CD4-positive, alpha-beta T cell treated with Interleukin-17A for 1 hour (primary cell): ENCODE measurements at places on chromosomes 7 and 10.

DNA sequence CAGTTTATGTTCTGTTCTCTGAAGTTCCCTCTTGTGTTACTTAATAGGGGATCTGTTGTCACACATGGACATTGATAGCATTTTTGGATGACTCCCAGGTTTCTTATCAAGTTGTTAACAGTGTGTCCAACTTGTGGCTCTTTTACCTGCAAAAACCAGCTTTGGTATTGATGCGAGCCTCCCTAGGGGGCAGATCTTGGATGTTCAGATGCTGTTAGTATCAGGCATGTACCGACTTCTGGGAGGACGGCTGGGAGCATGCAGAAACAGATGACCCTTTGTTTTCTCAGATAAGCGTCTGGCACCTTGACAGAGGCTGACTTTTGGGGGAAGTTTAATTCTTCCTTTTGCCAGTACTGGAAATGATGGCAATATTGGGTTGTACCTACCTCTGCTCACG lies 2.2 kb downstream of the PLPP4 start:
- no peak for DNase-seq

DNA sequence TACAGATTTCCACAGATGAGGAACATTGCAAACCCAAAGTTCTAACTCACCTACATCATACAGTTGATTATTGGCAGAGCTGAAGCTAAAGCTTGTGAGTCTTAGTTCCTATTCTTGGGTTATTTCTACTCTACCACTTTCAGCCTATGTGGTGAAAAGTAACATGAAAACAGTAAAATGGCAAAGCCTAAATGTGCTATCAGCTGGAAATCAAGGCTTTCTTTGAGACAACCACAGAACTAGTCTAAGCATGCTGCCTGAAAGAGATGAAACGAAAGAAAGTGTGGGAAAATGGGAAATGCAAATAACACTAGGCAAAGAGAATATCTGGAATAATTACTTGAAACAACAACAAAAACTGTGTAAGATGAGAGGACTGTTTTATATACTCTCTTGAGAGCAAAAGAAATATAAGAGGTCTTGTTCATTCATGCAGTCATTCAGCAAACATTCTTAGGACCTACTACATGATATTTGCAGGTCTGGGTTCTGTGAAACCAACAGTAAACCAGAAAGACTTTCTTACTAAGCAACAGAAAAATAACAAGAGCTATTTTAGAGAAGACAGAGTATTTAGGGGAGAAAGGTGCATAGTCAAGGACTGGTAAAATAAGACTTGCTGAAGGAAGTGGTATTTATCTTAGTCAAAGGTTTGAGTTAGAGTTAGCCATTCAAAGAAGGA lies 437.1 kb downstream of the HTR7 start:
- DNase-seq: no peak

- DNase-seq: no peak
Observed at GRCh38 chr10:49486738-49487137, 52.2 kb downstream of the ERCC6 start.

DNA sequence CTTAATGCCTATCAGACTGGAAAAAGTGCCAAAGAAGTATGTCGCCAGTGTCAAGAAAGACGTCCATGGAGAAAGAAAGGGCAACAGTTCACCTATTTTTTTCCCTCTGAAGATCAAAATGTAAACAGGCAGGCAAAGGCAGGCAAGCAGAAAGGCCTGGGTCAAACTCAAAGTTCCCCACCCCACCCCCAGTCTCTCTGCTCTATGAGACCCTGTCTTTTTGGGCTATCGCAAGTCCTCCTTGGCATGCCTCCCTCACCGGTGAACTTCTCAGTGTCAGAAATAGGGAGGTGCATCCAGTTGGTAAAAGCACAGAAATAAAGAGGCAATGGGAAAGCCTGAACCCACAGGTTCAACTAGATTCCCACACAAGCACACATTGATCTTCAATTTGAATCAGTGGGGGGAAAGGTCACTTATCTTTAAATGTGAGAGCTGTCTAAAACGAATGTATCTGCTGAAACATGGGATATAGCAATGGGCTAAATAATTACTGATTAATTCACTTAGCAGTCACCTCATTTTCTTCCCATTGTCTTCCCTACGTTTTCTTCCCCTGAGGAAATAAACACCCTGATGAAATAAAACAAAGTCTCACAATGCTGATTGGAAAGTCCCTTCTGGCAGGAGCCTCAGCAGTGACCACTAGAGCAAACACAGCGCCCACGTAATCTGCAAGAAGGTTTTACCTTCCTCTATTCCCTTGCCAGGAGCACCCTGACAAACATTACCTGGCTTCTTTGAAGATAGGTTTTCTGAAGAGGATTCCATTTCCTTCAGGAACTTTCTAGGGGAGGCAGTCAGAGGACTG lies 31.1 kb downstream of the JAZF1 start:
- no peak for DNase-seq

DNA sequence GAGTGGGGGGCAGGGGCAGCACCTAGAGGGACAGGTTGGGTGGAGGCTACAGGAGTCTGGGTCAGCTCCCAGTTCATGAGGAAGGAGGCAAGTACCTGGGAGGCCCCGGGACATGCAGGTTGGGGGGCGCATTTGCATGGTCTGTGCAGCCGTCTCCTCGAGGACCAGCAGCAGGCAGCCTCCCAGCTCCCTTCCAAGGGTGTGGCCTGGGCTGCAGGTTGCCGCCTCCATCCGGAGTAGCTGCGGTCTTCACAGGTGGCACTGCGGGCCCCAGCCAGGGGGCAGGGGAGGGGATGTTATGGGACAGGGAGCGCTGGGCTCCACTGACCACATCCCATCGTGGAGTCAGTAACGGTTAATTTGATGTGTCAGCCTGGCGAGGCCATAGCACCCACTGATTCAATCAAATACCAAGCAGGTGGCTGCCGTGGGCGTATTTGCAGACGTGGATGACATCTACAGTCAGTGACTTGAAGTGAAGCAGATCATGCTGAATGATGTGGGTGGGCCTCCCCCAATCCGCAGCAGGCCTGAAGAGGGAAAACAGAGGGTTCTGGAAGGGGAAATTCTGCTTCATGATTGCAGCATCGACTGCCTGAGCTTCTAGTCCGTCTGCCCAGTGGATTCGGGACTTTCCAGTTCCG lies 81.6 kb downstream of the PRKAG2 start:
- peak; percentile 44 for DNase-seq

DNA sequence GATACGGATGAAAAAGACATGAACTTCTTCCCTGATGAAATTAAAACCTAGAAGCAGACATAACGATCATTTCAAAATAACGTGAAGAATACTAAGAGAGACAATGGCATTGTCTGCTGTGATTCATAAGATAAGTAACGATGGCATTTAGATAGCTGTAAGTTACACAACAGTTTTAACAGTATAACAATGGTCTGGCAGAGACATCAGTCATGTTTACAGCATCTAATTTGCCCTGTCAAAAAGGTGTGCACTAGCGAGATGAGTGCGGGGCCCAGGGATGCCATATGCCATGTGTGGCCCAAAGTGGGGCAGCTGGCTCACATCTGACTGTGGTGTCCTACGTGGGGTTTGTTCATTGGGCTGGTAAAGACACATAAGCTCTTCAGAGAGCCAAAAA lies 55.7 kb upstream of the RHEB start:
- DNase-seq: no peak

DNA sequence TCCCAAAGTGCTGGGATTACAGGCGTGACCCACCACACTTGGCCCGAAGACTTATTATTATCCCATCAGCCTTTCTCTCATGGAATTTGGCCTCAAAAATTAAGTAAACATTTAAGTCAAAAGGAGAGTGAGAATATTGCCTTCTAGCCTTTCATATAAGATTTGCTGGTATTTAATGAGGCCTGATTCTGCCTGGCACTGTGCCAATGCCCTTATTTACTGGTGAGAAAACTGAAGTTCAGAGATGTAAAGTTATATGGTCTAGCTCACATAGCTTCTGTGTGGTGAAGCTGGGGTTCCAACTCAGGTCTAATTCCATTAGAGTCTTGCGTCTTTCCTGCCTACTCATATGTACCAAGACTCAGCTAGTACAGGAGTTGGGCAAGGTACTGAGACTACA lies 260.2 kb downstream of the SDHAF3 start:
- DNase-seq: no peak

- no peak for DNase-seq
Observed at GRCh38 chr10:24255881-24256311, 47.0 kb downstream of the KIAA1217 start.

- no peak for DNase-seq
Observed at GRCh38 chr7:98974205-98974604, 95.9 kb downstream of the TRRAP start.

- DNase-seq: no peak
Observed at GRCh38 chr10:75508239-75508813, 76.9 kb downstream of the LRMDA start.

DNA sequence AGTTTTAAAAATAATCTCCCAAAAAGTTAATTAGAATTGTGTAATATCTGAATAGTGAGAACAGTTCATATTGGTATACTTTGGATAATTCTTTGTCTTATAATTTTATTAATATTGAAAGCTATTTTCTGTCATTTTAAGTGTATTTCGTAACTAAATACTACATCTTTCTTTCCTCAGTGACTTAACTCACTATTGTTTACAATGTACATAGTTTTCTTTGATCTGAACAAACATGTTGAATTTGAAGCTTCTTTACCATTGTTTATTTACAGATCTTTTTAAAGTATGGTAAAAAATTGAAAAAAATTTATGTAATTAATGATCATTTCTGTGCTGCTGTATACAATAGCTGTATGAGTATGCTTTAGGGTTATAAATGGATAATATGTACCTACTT lies 5.1 kb downstream of the PDCD4 start:
- DNase-seq: no peak

GRCh38 chr10:114021154-114021553 lies 22.5 kb upstream of the ADRB1 start:
- no peak for DNase-seq

DNA sequence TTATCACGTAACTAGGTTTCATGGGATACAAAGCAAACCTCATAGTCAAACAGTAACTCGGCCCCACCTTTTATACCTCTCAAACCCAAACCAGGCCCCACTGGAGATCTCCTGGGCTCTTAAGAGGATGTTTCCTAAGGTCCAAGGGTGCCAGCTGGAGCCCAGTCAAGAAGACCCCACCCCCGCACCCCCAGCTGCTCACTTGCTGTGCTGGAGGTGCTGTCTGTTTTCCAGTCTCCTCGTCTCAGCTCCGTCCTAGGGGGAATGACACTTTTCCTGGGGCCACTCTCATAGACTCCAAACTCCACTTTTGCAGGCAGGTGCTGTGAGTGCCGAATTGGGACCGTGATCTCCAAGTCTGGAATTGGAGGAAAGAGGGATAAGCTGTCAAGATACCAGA lies 22.7 kb upstream of the TM9SF3 start:
- no peak for DNase-seq

- DNase-seq: no peak
Observed at GRCh38 chr10:128287921-128288320, 161.7 kb upstream of the MKI67 start.

- DNase-seq: no peak
Observed at GRCh38 chr10:8752146-8752843, 697.8 kb downstream of the GATA3 start.

DNA sequence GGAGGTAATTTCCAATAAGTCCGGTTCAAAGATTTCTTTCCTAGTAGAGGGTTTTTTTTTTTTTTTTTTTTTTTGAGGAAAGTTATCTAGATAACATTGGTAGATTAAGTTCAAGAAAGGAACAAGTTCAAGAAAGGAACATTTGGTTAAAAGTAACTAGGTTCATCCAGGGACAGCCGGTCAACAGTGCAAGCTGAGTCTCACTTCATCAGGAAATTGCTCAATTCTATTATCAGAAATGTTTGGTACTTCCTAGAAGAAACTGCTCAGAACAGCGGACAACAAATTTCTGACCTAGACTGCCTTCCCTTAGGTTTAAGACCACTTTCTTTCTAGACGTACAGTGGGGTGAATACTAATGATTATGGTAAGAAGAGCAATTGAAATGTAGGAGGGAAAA lies 3.7 kb upstream of the IL2RA start:
- no peak for DNase-seq

GRCh38 chr10:27240212-27241009 lies at the start of gene ACBD5:
ACBD5 (minus strand) TSS chr10:27240797; CDS start chr10:27240688, 109 bp downstream.
- DNase-seq: peak; percentile 76

DNA sequence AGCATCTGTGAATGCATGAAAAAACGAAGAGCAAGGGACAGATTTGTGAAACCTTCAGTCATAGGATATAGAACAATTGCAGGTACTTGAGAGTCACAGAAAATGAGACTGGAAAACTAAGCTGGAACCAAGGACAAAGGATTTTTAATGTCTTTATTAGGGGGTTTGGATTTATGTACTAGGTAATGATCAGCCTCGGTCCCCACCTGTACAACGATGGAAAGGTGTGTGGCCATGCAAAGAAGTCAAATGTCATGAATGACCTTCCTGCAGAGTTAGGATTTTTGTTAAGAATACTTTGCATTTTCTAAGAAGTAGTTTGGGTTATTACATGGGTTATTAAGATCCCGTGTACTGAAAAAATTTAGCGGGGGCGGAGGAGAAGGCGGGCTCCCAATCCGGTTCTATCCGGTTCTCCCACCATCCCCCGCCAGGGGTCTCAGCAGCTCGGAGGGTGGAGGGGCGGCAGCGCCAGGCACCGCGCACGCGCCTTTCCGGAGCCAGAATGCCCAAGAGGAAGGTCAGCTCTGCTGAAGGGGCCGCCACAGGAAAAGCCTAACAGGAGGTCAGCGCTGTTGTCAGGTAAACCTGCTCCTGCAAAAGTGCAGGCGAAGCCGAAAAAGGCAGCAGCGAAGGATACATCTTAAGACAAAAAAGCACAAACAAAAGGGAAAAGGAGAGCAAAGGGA lies 327.5 kb upstream of the PLXDC2 start:
- DNase-seq: no peak

DNA sequence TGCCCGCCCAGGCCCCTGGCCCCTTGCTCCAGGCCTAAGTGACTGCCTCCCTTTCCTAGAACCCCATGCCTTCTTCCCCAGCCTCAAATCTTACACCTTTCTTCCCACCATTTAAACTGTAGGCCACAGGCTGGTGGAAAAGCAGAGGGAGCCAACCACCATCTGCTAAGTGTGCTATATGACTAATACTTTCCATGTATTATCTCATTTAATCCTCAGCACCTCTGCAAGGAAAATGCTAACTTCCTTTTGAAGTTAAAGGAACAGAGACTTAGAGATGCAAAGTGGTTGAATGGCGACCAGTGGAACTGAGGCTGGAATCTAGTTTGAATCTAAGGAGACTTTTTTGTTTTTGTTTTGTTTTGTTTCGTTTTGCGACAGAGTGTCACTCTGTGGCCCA lies 17.8 kb upstream of the MTPAP start:
- DNase-seq: no peak

DNA sequence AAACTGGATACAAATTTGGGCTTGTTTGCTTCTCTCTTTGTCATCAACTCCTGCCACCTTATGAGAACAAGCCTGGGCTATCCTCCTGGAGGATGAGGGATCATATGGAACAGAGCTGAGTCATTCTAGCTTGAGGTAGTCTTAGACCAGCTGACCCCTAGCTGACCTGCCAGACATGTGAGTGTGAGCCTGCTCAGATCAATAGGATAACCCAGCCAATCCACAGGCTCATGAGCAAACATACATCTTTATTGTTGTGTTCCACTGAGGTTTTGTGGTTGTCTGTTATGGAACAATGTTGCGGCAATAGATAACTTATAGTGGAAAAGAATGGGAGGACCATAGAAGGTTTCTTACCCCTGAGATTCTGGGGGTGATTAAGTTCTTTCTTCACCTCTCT lies 54.5 kb upstream of the FAM180A start:
- no peak for DNase-seq
